Activated effector memory CD4-positive, alpha-beta T cell treated with anti-CD3 and anti-CD28 coated beads, Interleukin-2, amount 50 U/mL, for 16 hours (primary cell): ENCODE measurements at places on chromosomes 5 and 9.

DNA sequence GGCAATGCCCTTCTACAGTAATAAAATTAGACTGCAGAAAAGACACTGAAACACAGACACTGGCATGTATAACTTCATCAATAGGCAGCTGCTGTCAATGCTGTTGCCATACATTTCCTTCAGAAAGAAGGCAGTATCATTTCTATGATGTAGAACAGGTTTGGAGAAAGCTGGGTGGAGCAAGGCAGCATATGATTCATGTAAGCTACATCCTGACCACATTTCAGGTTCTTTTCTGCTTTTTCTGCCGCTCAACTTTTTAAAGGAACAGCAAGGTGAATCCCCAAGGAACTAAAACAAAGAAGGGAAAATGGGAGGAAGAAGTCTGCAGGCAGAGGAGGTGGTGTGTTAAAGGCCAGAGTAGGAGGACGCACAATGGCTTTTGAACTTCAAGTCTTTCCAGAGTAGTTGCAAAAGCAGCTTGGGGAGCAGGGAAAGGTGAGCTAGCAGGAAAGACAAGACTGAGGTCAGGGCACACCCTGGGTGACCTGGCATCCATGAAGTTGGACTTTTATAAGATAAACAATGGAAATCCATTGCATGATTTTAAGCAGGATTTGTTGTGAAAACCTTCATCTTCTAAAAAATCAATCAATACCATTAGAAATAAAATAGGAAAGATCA, 142.1 kb downstream of the MED10 start:
- DNase-seq, result no peak

GRCh38 chr5:169905017-169905416, 75.3 kb downstream of the INSYN2B start:
- DNase-seq, result no peak

GRCh38 chr5:82735160-82735789, 341.9 kb downstream of the TMEM167A start:
- no peak for DNase-seq

GRCh38 chr9:107760469-107761242, 271.1 kb upstream of the KLF4 start:
- no peak for DNase-seq

GRCh38 chr9:136151214-136151804, 32.6 kb upstream of the TMEM250 start:
- no peak for DNase-seq

- no peak for DNase-seq
These were observed 16.1 kb upstream of the LNPEP start for GRCh38 chr5:96919754-96920197.

GRCh38 chr9:113139225-113139829, 11.5 kb upstream of the SLC31A2 start:
- no peak for DNase-seq

- no peak for DNase-seq
These were observed 405.2 kb downstream of the SEMA5A start for GRCh38 chr5:9140711-9141110.

- DNase-seq, result no peak
These were observed 172.0 kb downstream of the CRB2 start for GRCh38 chr9:123527981-123528380.

- no peak for DNase-seq
These were observed 20.8 kb upstream of the COL15A1 start for GRCh38 chr9:98922721-98923435.

DNA sequence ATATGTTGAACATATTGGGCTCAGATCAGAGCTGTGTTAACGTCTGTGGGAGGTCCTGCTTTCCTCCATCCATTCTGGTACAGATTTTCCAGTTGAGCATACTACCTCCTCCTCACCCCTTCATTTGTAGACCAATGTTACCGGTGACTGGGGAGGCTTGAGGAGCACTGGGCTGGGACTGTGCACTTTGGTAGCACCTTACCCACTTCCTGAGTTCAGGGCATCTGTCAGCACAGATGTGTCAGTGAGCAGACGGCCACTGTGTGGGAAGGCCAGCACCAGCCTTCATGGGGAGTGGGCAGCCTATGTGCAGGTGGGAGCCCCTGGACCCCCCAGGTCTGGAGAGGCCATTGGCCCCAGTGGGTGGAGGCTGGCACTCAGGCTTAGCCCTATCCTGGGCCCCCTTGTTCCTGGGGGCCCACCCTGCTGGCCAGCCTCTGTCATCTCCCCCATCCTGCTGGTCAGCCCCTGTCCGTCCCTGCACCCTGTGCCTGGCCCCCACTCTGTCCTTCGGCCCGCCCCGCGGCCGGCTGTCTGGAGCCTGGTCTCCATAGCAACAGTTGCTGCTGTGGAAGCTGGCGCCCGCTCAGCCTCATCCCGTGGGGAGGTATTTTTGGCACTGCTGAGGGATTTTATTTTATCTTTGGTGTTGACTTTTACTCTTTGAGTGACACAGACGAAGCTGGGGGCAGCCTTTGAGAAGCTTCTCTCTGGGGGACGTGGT, 21.3 kb downstream of the WNK2 start:
- DNase-seq, result no peak

- DNase-seq, result no peak
These were observed 63.0 kb upstream of the BASP1 start for GRCh38 chr5:17154211-17154996.
